ENCODE measurements at places on chromosomes 11 and 22.

DNA sequence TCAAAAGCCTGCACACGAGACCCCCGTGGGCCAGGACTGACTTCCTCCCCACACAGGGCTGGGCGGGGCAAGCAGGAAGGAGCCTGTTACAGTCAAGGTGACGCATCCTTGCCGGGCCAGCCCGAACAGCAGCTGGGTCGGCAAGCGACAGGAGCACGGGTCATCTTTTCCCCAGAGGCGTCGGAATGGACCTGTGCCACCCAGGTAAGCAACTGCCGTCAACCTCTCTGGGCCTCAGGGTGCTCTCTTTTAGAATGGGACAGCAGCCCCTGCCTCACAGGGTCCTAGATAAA, at the start of gene CYTH4:
Gene CYTH4 (plus strand): TSS at position 124 of the 293 bp plus-strand sequence. CDS start 62 bp downstream, at position 186.
- DNase-seq = peak; percentile 48

- no peak for DNase-seq
Measured at GRCh38 chr22:20571078-20571503, 63.7 kb downstream of the MED15 start.

GRCh38 chr22:29830585-29830984, 7.5 kb downstream of the ASCC2 start:
- DNase-seq = no peak

DNA sequence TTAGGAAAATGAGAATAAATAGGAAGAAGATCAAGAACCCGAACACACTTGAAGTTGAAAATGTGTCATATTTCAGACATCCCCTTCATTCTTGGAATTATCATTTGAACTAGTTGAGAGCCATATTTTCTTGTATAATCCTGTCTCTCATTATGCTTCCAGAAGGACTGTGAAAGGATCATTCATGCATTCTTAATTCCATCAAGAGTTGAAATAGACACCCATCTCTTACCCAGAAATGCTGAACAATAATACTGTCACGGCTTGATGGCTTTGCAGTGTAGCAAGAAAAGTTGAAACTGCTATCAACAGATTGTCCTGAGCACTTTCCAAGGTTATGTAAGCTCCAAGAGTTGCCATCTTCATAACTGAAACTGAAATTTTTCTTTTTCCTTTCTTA, 79.7 kb downstream of the ARHGAP42 start:
- no peak for DNase-seq

DNA sequence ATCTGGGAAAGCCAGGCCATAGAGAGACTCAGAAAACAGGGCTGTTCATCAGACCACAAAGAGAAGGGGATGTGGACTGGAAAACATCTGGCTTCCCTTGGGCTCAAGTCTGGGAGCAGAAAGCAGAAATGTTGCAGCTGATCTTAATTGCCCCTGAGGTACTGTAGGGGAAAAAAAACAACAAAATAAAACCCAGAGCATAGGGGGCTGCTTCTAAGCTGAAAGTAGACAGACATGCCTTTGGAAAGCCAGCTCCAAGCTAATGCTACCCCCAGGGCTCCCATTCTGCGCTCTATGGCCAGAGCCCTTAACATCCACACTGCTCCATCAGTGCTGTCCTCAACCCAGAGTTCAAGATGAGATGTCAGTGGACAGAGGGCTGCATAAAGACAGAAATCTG, 2.0 kb upstream of the PACSIN3 start:
- DNase-seq = no peak

DNA sequence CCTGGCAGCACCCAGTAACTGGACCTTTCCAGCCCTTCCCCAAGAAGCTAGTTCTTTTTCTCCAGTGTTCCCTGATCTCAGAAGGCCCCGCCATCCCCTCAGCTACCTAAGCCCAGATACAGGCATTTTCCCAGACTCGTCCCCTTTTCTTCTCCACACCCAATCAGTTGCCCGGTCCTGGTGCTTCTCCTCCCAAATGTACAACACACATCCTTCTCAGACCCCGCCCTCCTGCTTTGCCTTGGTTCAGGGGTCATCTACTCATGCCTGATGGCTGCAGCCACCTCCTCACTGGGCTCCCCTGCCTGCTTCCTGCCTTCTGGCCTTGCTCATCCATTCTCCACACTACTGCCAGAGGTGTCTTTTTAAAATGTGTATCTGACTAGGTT, 6.5 kb downstream of the TKFC start:
- DNase-seq = no peak

- no peak for DNase-seq
Measured at GRCh38 chr11:71171576-71171975, 80.8 kb downstream of the SHANK2 start.

GRCh38 chr22:33018232-33018864, 39.8 kb downstream of the SYN3 start:
- no peak for DNase-seq

- no peak for DNase-seq
Measured at GRCh38 chr22:40676644-40677043, 2.6 kb upstream of the MCHR1 start.

DNA sequence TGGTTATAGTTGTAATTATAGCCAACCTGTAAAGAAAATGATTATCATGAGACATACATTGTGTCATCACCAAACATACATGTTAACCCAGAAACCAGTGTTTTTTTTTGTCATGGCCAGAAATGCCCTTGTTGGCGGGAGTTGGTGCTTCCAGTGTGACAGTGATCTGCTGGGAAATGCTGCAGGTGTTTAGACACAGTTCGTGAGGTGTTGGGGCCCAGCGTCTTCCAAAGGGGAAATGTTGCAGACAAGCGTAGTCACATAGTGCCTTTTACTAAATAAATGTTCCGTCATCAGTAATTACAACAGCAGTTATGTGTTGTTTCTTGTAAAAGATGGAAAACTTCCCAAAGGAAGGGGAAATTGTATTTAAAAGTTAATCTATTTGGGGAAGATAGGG, 92.6 kb upstream of the GAL start:
- DNase-seq = no peak

DNA sequence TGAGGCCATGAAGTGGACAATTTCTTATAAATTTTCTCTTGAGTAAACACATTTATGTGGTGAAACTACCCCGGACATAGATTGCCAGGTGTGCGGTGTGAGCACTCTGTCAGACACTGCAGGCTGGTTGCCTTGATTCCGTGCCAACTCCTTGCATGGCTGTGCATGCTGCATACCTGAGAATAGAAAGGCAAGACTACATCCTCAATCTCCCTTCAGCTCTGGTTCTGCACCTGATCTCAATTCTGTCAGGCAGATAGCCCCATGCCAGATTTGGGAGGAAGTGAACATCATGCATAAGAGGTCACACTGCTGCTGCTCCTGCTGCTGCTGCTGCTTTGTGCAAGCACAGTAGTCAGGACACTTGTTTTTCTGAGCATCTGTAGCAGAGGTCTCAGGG, 42.5 kb upstream of the DEUP1 start:
- DNase-seq = no peak

DNA sequence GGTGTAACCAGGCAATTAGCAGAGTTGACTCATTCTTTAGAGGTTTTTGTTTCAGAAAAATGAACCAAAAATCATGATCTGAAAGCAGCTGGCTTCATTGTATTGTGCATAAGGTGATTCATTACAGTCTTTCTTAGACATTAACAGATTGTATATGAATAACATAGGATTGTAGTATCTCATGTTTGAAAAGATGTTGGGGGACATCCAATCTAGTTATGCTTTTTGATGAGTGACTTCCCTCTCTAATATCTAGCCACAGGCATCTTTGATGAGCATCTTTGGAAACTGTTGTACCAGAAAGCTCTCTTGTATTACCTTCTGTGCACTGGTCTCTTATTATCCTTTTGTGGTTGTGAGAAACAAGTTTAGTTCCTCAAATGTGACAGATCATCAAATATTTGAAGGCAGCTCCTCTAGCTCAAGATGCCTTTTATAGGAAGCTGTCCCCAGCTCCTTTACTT, 8.3 kb downstream of the GRK3 start:
- DNase-seq = no peak

DNA sequence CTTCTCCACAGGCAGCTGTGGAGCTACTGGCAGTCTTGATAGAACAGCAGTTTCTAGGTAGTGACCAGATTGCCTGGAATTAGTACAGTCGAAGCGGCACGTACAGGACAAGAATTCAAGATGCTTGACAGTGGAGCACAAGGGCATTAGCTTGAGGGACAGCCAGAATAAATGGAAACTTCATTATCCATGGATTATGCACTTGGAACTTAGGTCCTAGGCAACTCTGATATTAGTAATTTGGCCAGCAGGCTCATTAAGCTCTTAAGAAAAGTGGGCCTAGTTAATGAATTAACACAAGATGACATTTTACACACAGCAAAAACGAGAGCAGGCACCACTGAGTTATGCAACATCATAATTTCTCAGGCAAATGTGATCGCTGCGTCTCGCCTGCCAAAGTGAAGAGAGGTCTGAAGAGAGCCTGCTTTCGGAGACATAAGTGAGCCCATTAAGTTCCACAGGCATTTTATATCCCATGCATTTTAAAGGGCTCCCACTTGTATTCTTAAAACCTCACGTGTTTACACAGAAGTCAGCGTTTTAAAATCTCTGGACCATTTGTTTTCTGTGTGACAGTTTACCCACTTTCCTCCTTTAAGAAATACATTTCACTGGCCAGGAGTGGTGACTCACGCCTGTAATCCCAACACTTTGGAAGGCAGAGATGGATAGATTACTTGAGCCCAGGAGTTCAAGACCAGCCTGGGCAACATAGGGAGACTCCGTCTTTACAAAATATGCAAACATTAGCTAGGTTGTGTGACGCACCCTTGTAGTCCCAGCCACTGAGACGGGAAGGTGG, 66.2 kb downstream of the COMMD9 start:
- DNase-seq = no peak

DNA sequence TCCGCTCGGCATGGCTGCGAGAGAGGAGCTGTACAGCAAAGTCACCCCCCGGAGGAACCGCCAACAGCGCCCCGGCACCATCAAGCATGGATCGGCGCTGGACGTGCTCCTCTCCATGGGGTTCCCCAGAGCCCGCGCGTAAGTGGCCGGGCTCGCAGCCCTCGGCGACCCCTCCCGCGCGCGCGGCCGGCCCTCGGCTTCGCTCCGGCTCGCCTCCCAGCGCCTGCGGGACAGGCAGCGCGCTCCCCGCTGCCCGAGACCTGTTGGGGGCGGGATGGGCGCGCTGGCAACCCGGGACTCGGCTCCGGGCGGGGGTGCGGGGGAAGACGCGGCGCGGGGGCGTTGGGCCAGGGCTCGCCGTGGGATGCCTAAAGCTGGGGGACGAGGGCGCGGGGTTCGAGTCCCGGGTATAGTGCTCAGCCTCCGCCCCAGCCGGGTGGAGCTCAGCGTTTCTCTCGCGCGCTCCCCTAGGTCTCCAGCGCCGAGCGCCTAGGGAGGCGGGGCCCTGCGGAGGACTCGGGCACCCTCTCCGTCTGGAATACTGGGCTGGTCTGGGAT, 630 bp downstream of the UBASH3B start:
- DNase-seq = peak; percentile 47

- no peak for DNase-seq
Measured at GRCh38 chr22:41512421-41513194, 31.7 kb downstream of the POLR3H start.

- no peak for DNase-seq
Measured at GRCh38 chr22:44256556-44257485, 55.9 kb downstream of the SHISAL1 start.

GRCh38 chr11:43756575-43756974, 76.0 kb downstream of the HSD17B12 start:
- DNase-seq = no peak
